BJ (cell line): ENCODE measurements at places on chromosomes 12 and 14. TPM values are rescaled to one million over a fixed set of nuclear protein-coding genes. Genes with fewer than 3 reads are reported as not detected.

DNA sequence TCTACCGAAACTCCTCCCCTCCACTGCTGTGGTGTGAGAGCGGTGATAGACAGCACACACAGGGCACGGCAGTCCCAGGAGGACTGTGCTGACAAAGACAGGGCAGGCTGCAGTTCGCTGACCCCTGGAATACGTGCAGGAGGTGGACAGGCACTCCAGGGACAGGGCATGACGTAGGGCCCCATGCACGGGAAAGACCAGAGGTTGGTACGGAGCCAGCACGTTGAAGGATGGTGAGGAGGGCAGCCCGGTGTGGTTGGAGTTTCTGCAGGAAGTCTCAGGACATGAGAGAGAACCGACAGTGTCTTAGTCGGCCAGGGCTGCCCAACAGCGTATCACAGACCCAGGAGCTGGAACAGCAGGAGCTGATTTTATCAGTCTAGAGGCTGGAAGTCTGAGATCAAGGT lies 254.2 kb upstream of the FKBP4 start:
- DNase-seq, result no peak

DNA sequence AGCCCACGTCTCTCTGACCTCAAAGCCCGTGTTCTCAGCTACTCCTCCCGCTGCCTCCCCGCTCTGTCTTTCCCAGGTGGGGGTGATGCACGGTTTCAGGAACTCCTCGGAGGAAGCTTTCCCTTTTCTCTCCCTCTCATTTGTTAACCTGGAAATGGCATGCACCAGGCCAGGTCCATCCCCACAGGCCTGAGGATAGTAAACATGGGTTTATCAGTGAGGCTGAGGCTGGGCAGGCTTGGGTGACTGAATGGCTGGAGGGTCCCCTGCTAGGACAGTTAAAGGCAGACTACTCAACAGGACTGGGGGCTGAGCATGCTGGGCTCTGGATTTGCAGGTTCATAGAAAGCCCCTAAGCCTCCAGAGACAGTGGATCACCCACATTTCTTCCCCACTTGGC lies 7.6 kb downstream of the WSCD2 start:
- no peak for DNase-seq

- no peak for DNase-seq
These were observed 116.4 kb downstream of the EPS8 start for GRCh38 chr12:15672671-15673270.

DNA sequence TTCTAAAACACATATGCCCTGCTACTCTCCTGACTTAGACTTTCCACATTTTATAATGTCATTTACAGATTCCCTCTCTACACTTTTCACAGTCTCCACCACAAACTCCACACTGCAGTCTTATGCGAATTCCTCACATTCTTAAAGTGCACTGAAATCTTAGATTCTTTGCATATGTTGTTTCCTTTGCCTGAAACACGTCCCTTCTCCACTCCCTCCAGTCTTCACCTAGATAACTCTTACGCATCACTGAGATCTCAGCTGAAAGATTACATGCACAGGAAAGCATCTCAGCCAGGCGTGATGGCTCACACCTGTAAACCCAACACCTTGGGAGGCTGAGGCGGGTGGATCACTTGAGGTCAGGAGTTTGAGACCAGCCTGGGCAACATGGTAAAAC lies 3.8 kb upstream of the ARHGAP9 start:
- peak; percentile 45 for DNase-seq

DNA sequence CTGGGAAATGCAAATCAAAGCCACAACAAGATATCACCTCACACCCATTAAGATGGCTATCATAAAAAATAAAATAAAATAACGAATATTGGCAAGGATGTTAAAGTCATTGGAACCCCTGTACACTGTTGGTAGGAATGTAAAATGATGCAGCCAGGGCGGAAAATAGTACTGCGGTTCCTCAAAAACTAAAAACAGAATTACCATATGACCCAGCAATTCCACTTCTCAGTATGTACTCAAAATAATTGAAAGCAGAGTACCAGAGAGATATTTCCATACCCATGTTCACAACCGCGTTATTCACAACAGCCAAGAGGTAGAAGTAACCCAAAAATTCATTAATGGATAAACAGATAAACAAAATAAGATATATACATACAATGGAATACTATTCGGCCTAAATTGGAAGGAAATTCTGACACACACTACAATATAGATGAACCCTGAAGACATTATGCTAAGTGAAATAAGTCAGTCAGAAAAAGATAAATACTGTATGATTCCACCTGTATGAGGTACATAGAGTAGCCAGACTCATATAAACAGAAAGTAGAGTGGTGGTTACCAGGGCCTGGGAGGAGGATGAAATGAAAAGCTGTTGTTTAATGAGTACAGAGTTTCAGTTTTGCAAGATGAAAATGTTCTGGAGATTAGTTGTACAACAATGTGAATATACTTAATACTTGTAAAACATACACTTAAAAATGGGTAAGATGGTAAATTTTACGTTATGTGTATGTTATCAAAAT lies 84.6 kb downstream of the TXNDC16 start:
- DNase-seq, result no peak

KRT81 gene
- polyA plus RNA-seq, result 15.7 and 24.7 TPM in 2 replicates

- no peak for DNase-seq
These were observed 3.5 kb downstream of the RSRC2 start for GRCh38 chr12:122523280-122523679.

DNA sequence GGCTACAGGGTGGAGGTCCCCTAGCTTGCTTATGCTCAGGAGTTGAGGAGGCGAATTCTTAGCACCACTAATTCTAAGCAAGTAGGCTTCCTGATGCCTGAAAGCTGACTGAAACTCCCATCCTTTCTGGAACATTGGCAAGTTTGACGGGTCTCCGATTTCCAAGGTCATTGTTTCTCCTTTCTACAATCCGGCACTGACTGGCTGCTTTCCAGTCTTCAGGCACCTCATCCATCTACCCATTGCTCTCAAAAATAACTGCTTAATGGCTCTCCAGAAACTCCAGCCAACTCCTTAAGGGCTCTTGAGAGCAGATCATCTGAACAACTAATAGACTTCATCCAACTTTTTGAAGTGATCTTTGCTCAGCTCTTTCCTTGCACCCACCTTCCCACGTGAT lies 13.3 kb downstream of the REM2 start:
- no peak for DNase-seq

DNA sequence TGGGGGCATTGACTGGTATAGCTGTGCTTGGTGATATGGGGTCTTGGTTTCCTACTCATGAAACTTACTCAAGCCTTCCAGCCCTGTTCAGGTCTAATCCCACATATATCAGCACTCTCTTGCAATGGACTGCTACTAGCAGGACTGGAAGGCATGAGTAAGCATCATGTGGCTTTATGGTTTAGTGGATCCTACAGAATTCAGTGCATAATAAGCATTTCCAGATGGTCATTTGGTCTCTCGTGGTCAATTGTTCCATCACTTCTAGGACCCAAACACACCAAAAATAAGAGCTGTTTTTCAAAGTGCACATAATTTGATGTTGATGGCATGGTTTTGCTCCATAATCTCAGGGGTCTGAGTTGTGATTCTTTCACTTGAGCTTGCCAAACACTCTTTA lies 114.4 kb downstream of the LMNTD1 start:
- no peak for DNase-seq

DNA sequence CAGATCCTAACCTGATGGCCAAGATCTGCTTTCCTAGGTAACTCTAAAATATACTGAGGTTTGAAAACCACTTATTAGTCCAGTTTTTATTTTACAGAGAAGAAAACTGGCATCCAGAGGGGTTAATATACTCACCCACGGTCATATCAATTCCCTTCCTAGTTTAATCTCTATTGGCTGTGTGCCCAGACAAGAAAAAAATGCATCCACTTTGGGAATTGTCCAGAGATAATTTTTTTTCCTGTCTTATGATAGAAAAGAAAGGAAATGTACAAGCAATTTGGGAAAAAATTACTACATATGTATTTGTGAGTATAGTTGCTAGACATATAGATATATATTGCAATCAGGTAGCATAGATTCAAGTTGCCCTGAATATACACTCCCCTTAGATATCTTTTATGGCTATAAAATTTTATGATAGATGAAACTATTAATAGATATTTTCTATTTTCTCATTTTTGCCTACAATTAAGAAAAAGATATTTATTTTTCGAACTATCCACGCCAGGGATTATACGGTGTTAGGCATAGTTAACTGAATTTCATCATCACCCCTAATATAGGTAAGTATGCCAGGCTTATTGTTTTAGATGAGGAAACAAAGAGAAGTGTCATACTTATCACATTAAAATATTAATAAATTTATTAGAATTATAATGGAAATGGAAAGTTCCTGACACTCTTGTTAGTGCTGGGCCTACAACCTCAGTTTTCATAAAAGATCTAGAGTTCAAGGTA lies 100.5 kb upstream of the SLC38A2 start:
- DNase-seq, result no peak

DNA sequence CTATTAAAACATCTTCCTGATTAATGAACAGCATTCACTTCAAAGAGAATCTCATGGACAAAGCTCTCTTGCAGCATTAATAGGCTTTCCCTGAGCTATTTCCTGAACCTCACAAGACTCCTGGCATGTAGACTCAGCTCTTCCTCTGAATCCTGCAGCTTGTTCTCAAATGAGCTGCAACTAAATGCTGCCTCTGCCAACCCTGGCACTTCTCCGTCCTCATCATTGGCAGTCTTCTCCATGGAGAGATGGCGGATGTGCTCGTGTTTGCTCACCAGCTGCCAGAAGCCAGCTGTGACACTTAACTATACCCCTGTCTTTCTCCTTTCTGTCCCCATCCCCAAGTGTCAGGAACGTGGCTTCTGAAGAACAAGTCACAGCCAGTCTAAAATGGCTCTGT lies 232.1 kb downstream of the FOXN3 start:
- no peak for DNase-seq

- DNase-seq, result no peak
These were observed 3.9 kb downstream of the TAOK3 start for GRCh38 chr12:118368821-118369220.

DIO2 gene
- polyA plus RNA-seq, result 70.9 and 81.9 TPM in 2 replicates

CCDC177 gene
- not detected in 2 replicates for polyA plus RNA-seq

DNA sequence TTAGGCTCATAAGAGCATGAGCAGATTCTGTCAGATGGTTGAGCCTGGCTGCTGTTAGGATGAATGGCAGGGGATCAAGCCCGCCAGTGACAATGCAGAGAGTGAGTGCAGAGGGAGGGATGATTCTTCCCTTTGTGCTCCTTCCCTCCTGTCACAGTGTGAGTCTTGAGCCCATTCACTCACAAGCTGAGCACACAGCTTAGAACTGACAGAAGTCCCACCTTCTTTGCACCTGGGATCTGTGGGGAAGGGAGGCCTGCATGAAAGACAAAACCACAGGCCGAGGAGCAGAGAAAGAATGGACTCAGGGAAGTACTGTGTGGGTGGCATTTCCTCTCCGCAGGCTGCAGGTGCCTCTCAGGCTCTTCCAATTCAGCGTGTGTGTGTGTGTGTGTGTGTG lies 160.6 kb downstream of the KCNA5 start:
- DNase-seq, result no peak

DNA sequence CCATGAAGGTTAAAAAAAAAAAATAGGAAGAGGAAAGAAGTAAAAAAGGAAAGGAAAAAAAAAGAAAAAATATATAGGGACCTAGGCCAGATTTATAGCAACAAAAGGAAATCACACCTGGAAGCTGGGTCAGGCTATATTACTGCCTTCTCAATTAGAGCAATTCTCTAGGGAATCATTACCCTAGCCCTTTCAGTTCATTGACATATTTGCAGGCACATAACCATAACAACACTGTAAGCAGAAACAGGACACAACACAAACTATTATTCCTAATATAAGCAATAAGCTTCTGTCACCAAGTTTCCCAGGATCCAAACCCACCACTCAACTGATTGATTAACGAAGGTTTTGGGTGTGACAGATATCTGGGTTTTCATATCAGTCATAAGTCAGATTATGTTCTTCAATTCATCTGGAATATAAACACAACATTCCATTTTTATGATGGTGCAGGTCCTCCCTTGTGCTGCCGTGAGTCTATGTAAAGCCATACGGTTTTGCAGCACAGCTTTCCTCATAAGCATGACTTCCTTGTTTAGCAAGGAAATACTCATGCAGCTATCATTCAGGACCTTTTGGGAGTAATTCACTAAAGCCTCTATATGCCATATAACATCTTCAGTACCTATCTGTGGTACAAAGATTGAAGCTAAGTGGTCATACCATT lies 4.2 kb downstream of the PCNX4 start:
- DNase-seq, result no peak

GRCh38 chr14:72850360-72850759 lies 43.5 kb downstream of the DPF3 start:
- no peak for DNase-seq
